ENCODE measurements at places on chromosomes 13 and 19. TPM values are rescaled to one million over a fixed set of nuclear protein-coding genes. Genes with fewer than 3 reads are reported as not detected.

- DNase-seq: no peak
Observed at GRCh38 chr19:15212711-15213110, 11.9 kb upstream of the NOTCH3 start.

MATK gene
- polyA plus RNA-seq: 9.5 TPM

- no peak for DNase-seq
Observed at GRCh38 chr13:99297331-99297730, 9.9 kb downstream of the GPR183 start.

DNA sequence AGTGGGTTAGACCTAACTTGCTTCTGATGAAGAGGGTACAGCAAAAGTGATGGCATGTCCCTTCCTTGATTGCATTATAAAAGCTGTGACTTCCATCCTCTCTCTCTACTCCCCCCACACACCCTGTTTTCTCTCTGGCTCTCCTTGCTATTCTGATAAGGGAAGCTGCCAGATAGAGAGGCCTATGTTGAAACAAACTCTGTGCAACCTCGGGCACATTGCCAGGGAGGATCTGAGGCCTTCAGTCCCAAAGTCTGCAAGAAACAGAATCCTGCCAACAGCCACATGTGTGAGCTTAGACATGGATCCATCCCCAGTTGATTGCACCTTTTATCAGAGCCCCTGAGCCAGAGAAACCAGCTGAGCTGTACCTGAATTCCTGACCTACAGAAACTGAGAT lies 44.8 kb upstream of the ARGLU1 start:
- DNase-seq: no peak

GRCh38 chr13:113393226-113393562 lies 29.3 kb upstream of the GRTP1 start:
- no peak for DNase-seq

PRTN3 gene
- not detected for polyA plus RNA-seq

PSG6 gene
- not detected for polyA plus RNA-seq

DNA sequence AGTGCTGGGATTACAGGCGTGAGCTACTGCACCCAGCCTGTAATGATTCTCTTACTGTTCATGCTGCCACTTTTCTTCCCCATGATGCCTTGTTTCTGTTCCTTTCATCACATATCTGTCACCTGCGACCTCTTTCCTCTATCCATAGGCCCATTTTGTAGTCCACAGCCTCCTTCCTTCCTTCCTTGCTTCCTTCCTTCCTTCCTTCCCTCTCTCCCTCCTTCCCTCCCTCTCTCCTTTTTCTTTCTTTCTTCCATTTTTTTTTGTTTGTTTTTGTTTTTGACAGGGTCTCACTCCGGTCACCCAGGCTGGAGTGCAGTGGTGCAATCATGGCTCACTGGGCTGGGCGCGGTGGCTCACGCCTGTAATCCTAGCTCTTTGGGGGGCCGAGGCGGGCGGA lies 4.2 kb downstream of the GYS1 start:
- no peak for DNase-seq

PTBP1 gene
- polyA plus RNA-seq: 154 TPM

- DNase-seq: no peak
Observed at GRCh38 chr19:4930664-4931063, 21.4 kb downstream of the UHRF1 start.

GRCh38 chr13:50783066-50783465 lies 60.4 kb downstream of the DLEU7 start:
- no peak for DNase-seq

GRCh38 chr13:112907286-112907685 lies 61.7 kb upstream of the MCF2L start:
- DNase-seq: no peak

ADGRE2 gene
- 0.52 TPM for polyA plus RNA-seq

SOX1 gene
- not detected for polyA plus RNA-seq

DNA sequence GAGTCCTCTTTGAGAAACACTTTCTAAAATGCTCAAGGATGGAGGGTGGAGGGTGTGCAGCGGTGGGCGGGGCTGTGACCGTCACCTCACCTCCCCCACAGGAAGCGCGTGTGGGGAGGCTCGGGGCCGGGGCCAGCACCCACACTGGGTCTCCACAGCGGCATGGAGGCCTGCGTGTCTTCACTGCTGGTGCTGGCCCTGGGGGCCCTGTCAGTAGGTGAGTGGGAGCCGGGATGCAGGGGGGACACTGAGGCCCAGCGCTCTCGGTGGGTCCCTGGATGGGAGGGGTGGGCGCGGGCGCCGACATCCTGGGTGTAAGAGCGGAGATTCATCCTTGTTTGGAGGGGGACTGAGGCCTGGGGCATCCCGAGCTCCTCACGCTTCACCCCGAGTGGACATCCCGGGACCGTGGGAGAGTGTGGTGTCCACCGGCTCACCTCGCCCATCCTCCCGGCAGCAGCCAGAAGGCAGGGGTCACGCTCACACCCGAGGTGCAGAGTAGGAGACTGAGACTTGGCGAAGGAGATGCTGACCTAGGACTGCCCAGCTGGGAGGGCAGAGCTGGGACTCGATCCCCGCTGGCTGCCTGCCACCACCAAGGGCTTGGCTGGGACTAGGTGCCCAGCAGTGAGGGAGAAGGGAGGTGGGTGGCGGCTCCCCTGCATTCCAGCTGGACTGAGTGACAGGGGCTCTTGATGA lies at the start of gene GZMM:
GZMM (plus strand) TSS at position 144 of the 699 bp plus-strand sequence; CDS start at position 163, 19 bp downstream.
- DNase-seq: no peak

GRCh38 chr19:56839652-56840450 lies 675 bp downstream of the PEG3 start:
- no peak for DNase-seq

DNA sequence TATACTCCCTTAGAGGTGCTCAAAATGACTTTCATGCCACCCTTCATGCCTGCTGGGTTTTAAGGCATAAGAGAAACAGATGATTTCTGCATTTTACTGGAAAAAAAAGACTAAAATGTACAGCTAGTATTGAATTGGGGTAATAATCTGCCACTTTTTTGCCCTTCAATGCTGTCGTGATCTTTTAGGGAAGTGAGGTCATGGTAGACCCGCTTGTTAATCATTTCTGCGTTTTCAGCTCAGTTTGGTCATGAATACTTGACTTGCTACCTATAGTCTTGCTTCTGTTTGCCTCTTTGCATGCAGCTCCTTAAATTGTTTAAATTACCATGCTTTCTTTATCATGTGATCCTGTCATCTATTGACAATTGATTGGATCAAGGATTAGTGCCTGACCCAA lies 90.4 kb downstream of the PCCA start:
- no peak for DNase-seq

NXNL1 gene
- not detected for polyA plus RNA-seq

PEAK3 gene
- polyA plus RNA-seq: 0.18 TPM

GRCh38 chr13:41107104-41107571 lies 25.5 kb downstream of the KBTBD6 start:
- DNase-seq: no peak

- no peak for DNase-seq
Observed at GRCh38 chr13:74325106-74325505, 190.9 kb upstream of the KLF12 start.

DNA sequence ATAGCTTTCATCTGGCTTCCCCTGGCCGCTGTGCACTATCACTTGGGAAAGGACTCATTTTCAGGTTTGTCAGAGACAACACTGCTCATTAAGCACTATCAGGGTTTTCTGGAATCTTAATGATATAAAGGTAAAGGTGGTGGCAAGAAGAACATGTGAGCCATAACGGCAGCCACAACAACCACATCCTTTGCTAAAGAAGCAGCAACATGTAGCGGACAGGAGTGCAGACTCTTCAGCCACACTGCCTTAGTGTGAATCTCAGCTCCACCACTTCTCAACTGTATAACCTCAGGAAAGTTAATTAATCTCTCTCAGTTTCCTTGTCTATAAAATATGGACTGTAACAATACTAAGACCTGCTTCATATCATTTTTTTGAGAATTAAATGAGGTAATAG lies 24.1 kb upstream of the MIR17HG start:
- no peak for DNase-seq

DNA sequence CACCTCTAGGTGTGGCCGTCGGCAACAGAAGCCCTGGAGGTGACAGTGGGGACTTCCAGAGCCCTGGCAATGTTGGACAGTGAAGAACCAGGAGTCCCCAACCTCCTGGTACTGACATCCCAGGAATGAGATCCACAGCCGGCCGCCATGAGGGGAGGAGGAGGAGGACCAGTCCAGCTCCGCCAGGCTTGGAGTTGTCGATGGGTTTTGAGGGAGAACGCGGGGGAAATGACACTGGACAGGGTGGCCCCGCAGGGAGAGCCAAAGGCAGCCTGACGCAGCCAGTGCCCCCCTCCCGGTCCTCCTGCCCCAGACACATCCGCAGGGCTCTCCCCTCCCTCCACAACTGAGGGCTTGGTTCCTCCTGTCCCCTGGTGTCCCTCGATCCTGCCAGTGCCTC lies 57.9 kb downstream of the SPACA7 start:
- DNase-seq: no peak

DNA sequence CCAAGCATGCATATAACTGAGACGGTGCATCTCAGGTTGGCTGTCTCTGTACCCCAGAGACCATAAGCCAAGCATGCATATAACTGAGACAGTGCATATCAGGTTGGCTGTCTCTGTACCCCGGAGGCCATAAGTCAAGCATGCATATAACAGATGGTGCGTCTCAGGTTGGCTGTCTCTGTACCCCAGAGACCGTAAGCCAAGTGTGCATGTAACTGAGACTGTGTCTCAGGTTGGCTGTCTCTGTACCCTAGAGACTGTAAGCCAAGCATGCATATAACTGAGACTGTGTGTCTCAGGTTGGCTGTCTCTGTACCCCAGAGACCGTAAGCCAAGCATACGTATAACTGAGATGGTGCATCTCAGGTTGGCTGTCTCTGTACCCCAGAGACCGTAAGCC lies 30.8 kb downstream of the NLRP4 start:
- DNase-seq: no peak

GRCh38 chr13:37526710-37527473 lies 71.7 kb downstream of the POSTN start:
- no peak for DNase-seq

- no peak for DNase-seq
Observed at GRCh38 chr13:100290165-100290801, 201.4 kb downstream of the PCCA start.

DNA sequence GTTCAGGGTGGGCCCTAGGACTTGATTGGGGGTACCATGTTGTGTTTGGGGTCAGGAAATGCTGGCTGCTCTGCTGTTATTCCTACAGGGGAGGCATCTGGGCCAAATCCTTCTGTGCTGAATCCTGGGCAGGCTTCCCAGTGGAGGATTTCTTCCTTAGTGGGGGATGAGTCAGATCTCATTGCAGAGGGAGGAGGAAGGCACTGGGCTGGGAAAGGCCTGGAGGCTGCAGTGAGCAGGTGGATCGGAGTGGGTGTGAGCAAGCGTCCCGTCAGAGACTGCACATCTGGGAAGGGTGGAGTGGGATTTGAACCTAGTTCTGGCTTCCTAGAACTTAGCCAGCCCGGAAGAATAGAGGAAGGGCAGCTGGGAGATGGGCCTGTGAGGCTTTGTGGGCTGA lies 11.5 kb downstream of the CCDC124 start:
- no peak for DNase-seq

SLC7A9 gene
- 0.94 TPM for polyA plus RNA-seq

DNA sequence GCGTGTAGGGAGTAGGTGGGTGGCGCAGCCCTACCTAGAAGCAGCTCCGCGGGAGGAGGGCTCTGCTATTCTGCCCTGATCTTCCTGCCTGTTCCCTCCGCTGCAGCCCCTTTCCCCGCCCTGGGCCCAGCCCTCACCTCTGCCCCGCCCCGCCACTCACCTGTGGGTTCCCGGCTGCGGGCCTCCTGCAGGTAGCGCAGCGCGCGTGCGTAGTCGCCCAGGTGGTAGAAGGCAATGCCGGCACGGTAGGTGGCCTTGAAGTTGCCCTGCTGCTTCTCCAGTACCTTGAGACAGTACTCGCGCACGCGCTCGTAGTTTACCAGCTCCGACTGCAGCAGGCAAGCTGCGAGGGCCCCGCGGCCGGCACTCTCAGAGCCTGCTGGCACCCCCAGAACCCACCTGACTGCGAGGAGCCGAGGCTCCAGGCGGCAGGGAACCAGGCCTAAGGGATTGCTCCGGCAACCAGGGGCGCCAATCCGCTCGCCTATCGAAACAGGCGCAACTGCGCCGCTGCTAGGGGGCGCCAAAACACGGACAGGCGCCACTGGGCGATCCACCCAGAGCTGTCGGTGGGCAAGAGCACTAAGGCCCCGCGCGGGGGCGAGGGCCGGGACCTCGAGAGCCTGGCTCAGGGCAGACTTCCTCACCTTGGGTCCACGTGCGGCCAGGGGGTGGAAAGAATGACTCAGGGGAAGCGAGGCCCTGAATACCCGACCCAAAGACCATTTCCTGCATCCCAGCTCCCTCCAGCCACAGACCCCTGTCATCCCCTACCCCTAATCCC lies 965 bp downstream of the TTC9B start:
- DNase-seq: no peak

GRCh38 chr19:33133438-33134031 lies 1.6 kb downstream of the WDR88 start:
- DNase-seq: no peak
